ENCODE measurements at places on chromosomes 5 and 9.

- no peak for DNase-seq
These were observed 8.0 kb upstream of the AKNA start for GRCh38 chr9:114395768-114396167.

GRCh38 chr5:102611312-102611711, 112.5 kb upstream of the SLCO6A1 start:
- DNase-seq: no peak

GRCh38 chr9:28034242-28034641, 461.0 kb upstream of the C9orf72 start:
- no peak for DNase-seq

DNA sequence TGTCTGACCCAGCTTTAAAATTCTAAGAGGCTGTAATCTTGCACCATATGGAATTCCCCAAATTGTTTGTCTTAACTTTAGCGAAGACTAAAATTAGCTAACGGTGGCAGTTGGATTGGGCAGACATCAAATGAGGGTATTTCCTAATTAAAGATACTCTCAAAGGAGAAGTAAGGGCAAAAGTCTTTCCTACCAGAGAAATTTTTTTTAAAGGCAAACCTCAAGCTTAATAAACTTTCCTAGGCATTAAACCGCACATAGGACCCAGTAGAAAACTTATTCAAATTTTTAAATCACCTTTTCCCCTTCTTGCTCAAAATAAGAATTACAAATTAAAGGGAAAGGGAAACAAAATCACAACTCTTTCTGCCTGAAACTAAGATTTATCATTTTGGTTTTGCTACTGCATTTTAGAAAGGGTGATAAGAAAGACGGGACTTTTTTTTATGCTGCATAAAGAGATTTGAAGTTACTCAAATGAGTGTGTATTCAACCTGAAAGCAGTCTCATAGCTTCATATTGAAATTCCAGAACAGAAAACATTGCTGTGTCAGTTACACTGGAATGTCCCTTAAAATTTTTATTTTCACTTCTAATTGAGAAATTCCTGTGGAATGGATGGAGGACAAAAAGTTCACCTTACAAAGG, 189.1 kb upstream of the PTGER4 start:
- no peak for DNase-seq

DNA sequence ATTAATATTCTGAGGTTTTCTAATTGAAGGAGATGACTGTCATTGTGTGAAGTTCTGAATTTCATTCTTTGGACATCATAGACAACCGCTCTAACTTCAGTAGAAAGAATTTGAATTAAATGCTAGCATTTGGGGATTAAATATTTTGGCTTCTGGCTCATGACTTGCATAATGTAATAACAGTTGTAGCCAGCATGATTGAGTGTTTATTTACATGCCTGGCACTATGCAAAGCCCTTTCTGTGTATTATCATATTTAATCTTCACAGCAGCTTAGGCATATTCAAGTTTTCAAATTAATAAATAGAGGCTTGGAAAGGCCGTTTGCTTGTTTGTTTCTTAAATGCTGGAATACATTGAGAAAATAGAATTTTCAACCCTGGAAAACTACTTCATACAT, 19.6 kb upstream of the HTR1A start:
- no peak for DNase-seq

- no peak for DNase-seq
These were observed 241.7 kb upstream of the KCNN2 start for GRCh38 chr5:114120166-114120565.

GRCh38 chr5:56123531-56124243, 109.4 kb downstream of the ANKRD55 start:
- DNase-seq: no peak

GRCh38 chr5:164748861-164749260, 1243.4 kb downstream of the MAT2B start:
- no peak for DNase-seq

GRCh38 chr9:87353301-87353700, 144.4 kb upstream of the DAPK1 start:
- DNase-seq: no peak

DNA sequence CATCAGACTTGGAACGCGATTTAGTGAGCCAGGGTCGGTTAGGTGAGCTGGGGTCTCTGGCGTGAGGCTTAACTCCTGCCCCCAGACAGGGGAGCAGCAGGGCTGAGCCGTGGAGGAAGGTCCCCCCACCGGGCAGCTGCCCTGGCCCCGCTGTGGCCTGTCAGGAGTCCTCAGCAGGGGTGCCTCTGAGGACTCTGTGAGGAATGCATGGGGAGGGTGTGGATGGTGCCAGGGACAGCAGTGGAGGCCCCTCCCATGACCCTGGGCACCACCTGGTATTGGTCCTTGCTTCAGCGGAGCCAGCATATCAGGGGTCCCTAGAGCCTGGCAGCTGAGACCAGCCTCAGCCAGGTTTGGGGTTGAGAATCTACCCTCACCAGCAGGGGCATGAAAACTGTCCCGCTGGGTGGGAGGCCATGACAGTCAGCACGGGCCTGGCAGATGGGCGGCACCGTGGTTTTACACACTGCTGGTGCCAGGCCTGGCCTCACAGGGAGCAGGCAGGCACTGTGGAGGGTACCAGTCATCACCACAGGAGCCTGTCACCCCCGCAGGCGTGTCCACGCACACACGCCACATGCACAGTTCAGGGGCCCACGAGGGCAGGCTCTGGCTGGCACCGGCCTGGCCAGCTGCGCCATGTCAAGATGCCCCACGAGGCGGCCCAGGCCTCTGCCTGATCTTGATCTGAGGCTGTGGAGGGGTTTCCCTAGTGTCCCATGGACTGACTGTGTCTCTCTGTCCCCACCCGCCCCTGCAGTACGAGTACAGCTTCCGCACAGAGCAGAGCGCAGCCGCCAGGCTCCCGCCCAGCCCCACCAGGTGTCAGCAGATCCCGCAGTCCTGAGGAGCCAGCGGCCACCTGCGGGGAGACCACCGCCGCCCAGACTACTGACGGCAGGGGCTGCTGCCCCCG, 111.1 kb upstream of the LMX1B start:
- no peak for DNase-seq

DNA sequence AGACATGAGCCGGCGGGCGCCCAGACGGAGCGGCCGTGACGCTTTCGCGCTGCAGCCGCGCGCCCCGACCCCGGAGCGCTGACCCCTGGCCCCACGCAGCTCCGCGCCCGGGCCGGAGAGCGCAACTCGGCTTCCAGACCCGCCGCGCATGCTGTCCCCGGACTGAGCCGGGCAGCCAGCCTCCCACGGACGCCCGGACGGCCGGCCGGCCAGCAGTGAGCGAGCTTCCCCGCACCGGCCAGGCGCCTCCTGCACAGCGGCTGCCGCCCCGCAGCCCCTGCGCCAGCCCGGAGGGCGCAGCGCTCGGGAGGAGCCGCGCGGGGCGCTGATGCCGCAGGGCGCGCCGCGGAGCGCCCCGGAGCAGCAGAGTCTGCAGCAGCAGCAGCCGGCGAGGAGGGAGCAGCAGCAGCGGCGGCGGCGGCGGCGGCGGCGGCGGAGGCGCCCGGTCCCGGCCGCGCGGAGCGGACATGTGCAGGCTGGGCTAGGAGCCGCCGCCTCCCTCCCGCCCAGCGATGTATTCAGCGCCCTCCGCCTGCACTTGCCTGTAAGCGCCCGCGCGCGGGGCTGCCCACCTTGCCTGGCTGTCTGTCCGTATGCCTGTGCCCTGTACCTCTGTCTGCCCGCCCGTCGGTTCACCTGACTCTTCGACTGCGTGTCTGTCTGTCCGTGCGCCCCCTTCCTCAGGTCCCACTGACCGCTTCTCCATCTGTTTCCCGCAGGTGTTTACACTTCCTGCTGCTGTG, 412 bp downstream of the FGF18 start:
- DNase-seq: no peak

DNA sequence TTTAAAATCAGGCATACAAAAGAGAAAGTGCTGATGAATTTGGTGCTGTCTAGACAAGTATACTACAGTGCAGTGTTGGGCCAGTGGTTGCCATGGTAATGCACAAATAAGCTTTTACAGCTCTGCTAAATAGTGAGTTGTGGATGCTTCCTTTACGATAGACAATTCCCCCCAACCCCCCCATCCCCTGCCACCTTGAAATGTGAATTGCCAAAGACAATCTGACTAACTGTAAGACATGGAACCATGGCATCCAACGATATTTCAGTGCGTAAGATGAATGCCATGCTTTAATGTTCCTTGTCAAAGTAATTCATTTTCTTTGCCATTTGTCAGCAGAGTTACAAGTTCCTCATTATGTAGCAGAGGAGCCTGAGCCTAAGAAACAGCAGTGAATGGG, 91.5 kb upstream of the NREP start:
- DNase-seq: no peak

- DNase-seq: no peak
These were observed 4.5 kb downstream of the POU4F3 start for GRCh38 chr5:146342882-146343865.

- DNase-seq: no peak
These were observed 13.0 kb downstream of the GSN start for GRCh38 chr9:121280715-121281613.

- no peak for DNase-seq
These were observed 323.0 kb upstream of the IRX4 start for GRCh38 chr5:2205596-2206226.

DNA sequence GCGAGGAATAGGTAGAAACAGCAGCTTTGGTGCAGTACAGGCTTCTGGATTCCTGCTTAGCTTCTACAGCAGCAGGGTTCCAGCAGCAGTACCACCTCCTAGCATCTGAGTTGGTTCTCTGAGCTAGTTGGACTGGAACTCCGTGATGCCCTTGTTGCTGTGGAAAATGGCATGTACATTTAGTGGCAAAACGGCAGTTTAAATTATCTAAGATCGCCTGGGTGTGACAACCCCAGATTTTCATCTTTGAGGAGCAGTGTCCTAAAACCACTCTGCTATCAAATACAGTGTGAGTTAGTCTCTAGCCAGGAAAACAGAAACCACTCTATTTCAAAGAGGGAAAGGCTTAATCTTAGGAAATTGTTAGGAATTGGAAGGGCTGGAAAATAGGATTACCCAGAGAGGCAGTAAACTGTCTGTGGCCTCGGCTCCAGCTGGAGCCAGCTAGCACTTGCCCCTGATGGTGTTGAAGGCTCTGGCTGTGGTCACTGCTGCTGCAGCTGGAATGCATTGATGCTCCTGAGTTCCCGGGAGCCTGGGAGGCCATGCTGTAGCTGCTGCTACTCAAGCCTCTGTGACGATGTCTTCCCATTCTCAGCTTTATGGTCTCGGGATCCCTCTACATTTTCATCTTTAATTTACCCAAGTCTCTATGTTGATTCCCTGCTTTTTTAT, 29.4 kb downstream of the RAD23B start:
- DNase-seq: no peak

GRCh38 chr5:171386861-171387344, 746 bp upstream of the NPM1 start:
- no peak for DNase-seq

DNA sequence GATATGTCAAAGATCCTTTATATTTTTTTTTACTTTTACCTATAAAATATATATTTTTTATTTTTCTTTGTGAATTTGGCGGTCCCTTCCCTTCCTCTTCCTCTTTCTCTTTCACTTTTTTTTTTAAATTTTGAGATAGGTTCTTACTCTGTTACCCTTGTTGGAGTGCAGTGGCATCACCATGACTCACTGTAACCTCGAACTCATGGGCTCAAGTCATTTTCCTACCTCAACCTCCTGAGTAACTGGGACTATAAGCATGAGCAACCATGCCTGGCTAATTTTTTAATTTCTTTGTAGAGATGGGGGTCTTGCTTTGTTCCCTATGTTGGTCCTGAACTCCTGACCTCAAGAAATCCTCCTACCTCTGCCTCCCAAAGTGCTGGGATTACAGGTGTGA, 258.0 kb upstream of the CLINT1 start:
- DNase-seq: no peak
